Aorta (tissue), 5 donors: ENCODE measurements at places on chromosomes 2 and 18. TPM values are rescaled to one million over a fixed set of nuclear protein-coding genes. Genes with fewer than 3 reads are reported as not detected.

- DNase-seq: no peak
These were observed 203.7 kb upstream of the DLGAP1 start for GRCh38 chr18:4658804-4659203.

The NRP2 gene
- 15.5 TPM for polyA plus RNA-seq

The SIGLEC15 gene
- polyA plus RNA-seq: 0.33 TPM

DNA sequence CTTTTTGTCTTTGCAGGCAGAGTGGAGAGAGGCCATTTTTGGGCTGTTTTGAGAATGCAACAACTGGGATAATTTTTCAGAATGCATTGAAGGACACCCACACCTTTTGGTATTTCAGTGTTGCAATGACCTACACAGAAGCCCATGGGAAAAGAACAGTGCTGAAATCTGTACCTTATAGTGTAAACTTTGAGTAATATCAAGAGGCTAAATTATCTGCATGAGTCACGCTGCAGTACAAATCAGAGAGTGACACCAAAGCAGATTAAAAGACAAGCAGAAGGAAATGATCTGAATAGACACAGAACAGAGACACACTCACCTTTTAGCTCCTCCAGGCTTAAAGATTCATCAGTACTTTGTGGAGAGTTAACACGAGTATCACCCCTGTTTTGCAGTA lies 265.3 kb downstream of the PAX3 start:
- DNase-seq: no peak

GRCh38 chr2:203404996-203405395 lies 76.8 kb downstream of the ABI2 start:
- DNase-seq: no peak

DNA sequence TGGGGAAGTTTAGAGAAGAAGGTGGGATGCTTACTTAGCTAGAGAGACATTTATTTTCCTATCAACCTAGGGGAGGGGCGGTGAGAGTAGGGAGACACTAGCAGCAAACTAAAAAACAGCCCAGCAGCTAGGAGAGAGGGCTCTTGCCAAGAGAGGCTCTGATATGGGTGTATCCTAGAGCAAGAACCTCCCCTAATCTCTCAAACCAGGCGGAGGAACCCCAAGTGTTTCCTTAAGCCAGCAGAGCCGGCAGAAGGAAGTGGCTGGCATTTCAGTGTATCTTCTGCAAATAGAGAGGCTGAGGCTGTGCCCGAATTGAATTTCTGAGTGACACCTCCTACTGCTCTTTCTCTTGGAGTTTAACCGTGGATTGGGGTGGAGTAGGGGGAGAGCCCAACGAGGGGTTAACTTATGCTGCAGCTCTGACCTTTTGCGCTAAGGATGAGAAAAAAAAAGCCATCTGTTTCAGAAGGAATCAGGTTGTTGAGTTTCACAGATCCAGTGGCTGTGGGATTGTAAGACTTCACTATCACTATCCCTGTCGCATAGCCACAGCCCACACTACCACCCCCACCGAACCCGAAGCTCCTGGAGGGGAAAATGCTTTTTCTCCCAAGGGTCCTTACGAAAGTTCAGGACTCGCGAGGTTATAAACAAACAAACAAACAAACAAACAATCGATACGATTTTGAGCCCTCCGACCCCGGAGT lies 1.4 kb downstream of the ST8SIA5 start:
- no peak for DNase-seq

The RND3 gene
- polyA plus RNA-seq: 17.4 TPM

The RPRD1A gene
- polyA plus RNA-seq: 29.8 TPM

The UGT1A4 gene
- polyA plus RNA-seq: not detected

GRCh38 chr2:111050701-111051376 lies 69.9 kb upstream of the BCL2L11 start:
- DNase-seq: no peak

DNA sequence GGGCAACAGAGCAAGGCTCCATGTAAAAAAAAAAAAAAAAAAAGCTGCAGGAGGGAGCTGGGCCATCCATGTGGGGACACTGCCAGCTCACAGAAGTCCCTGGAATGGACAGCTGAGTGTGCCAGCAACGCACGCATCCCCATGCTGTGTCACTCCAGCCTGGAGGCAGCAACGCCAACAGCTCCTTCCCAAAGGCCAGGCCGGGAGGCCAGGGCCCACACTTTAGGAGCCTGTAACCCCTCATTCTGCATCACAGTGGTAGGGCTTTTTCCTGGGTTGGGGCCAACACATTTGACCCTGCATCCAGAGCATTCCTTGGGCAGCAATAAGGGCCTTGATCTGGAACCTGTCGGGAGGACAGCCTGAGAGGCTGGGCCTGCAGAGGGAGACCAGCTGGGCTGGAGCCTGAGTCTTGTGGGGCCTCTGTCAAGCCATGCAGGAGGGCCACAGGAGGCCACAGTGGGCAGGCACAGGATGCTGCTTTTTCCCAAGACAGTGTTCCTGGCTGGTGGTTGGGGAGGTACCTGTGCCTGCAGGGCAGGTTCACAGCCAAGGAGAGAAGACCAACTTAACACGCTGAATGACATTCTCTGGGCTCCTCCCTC lies 16.8 kb upstream of the KCNK3 start:
- DNase-seq: peak; percentile 45

- DNase-seq: no peak
These were observed 1060.6 kb upstream of the FANCL start for GRCh38 chr2:59301466-59302402.

The XDH gene
- 0.03 TPM for polyA plus RNA-seq

DNA sequence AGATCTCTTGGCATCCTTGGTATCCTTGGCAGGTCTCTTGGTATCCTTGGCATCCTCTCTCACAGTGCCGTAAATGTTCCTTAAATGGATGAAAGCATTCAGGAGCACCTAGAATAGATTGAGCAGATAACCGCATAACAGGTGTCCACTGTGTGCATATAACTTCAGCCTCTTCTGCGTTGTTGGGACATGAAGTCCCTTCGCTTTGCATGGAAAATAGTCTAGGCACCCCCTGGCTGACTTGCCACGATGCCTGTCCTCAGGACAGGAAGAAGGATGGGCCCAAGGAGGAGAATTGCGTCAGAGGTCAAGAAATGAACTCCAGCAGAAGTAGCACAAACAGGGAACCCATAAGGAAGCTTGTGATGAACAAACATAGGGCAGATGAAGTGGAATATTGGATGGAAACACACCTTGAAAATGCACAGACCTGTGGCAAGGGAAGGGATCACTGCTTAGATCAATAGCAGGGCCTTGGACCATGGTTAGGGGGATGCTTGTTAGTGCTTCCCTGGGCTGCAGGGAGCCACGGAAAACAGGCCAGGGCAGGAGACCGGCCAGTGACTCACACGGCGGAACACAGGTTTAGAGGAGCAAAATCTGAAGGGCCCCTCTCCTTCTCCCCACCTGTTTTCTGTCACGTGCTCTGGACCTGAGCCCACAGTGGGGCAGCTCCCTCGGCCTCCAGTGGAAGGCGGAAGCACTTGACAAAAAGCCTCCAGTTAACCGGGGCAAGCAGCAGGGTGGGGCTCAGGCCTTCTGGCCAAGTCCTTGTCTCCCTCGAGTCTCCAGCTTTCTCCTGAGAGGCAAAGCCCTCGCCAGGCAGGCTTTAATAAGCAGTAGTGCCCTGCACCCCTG lies 99.2 kb upstream of the ASAP2 start:
- DNase-seq: no peak
